Foreskin keratinocyte (primary cell): ENCODE measurements at places on chromosomes 7 and 10. TPM values are rescaled to one million over a fixed set of nuclear protein-coding genes. Genes with fewer than 3 reads are reported as not detected.
A peak's percentile ranks its signal among the peaks of the same experiment; 100 is the strongest.

- no peak for DNase-seq
Observed at GRCh38 chr10:12535656-12536055, 186.3 kb downstream of the CAMK1D start.

DNA sequence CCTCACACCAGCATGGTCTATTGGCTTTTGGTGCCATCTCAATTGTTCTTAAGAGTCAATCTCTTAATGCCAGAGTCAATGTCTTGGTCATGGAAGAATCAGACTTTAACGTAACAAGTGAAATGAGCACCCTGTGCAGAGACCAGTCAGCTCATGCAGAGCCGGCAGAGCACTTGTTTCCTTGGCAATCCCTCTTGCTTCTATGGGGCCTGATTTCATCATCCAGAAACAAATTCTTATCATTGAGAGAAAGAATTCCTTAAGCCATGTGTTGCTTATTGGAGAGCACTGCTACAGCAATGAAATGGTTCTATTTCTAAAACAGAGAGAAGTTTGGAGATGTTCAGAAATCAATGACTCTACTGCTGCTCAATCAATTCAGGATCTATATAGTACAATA, 212.8 kb downstream of the IPMK start:
- DNase-seq = no peak

GRCh38 chr7:129188372-129188891, at the start of gene SMO:
SMO (plus strand) TSS chr7:129188633; CDS start chr7:129189152, 519 bp downstream.
- DNase-seq = no peak

GRCh38 chr7:149690688-149691446, 82.5 kb downstream of the ZNF467 start:
- DNase-seq = peak; percentile 78

DNA sequence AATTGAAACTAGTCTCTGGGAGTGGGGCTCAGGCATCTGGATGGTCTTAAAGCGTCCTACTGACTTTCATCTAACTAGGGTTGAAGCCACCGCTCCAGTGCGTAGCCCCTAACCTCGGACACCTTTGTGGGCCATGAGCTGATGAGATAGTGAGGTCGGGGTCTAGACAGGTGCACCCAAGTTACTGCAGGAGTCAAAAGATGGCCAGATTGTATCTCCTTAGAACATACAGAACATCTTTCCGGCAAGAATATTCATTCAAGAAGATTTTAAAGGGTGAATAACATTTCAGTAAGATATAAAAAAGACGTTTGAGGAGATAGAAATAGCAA, 20.6 kb downstream of the RBM17 start:
- DNase-seq = no peak

GRCh38 chr7:2098056-2098455, 134.7 kb downstream of the MAD1L1 start:
- no peak for DNase-seq

- DNase-seq = no peak
Observed at GRCh38 chr10:110160081-110160480, 47.3 kb upstream of the MXI1 start.

- DNase-seq = no peak
Observed at GRCh38 chr10:130026670-130027456, 62.8 kb upstream of the EBF3 start.

DNA sequence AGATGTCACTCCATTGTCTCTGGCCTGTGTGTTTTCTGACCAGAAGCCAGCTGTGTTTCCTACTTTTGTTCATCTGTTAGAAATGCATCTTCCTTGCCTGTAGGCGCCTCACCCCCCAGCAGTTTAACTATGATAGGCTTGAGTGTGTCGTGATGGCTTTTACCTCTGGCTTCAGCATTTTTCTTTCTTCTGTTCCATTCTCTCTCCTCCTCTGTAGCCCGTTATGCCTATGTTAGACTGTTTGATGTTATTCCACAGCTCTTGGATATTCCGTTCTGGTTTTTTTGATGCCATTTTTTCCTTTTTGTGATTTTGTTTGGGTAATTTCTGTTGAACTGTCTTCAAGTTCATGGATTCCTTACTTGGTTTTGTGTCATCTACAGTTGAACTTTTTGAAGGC, 17.9 kb downstream of the MMP21 start:
- DNase-seq = no peak

- DNase-seq = no peak
Observed at GRCh38 chr7:138186951-138187351, 110.7 kb downstream of the AKR1D1 start.

GRCh38 chr7:14761510-14762296, 140.8 kb downstream of the DGKB start:
- peak; percentile 67 for DNase-seq

GRCh38 chr7:132424821-132425724, 151.2 kb downstream of the PLXNA4 start:
- DNase-seq = no peak

GRCh38 chr10:49328401-49329145, 29.6 kb downstream of the C10orf71 start:
- DNase-seq = no peak

GRCh38 chr7:90723233-90723632, 127.1 kb downstream of the CDK14 start:
- no peak for DNase-seq

GRCh38 chr10:100895896-100896295, 16.9 kb upstream of the SLF2 start:
- DNase-seq = no peak

- no peak for DNase-seq
Observed at GRCh38 chr10:34814223-34814912, 728 bp downstream of the PARD3 start.

DNA sequence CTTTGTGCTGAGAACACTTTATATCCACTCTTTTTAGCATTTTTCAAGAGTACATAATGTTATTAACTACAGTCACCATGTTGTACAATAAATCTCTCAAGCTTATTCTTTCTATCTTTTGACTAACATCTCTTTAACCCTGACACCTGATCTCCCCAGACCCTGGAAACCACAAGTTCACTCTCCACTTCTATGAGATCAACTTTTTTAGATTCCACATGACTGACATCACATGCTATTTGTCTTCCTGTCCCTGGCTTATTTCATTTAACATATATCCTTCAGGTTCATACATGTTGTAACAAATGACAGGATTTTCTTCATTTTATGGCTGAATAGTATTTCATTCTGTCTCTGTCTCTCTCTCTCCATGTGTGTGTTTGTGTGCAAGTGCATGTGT, 15.5 kb downstream of the SLC13A1 start:
- peak; percentile 8 for DNase-seq

GRCh38 chr10:11683529-11684320, 58.5 kb upstream of the ECHDC3 start:
- no peak for DNase-seq

GRCh38 chr7:158315881-158316280, 271.7 kb downstream of the PTPRN2 start:
- no peak for DNase-seq

GRCh38 chr7:28375729-28376128, 36.6 kb upstream of the CREB5 start:
- no peak for DNase-seq

AFAP1L2 gene
- 53.8 and 58.4 TPM in 2 replicates for total RNA-seq

NPSR1 gene
- total RNA-seq = not detected in 2 replicates

CCDC172 gene
- total RNA-seq = not detected in 2 replicates

UPP1 gene
- total RNA-seq = 165 and 226 TPM in 2 replicates

C7orf25 gene
- 3.4 and 4.3 TPM in 2 replicates for total RNA-seq

CCL24 gene
- not detected in 2 replicates for total RNA-seq

TDRD1 gene
- total RNA-seq = 0.11 TPM in 1 of 2 replicates, not detected in the other

URGCP gene
- total RNA-seq = 27.0 and 27.3 TPM in 2 replicates

PIK3AP1 gene
- total RNA-seq = 0.07 and 0.10 TPM in 2 replicates
